Ureter (tissue), 1 donor: ENCODE measurements at places on chromosomes 4 and X. TPM values are rescaled to one million over a fixed set of nuclear protein-coding genes. Genes with fewer than 3 reads are reported as not detected.

The GYPE gene
- 1.8 TPM for total RNA-seq

The NEUROG2 gene
- not detected for total RNA-seq

- DNase-seq = no peak
These were observed 218.8 kb downstream of the STPG2 start for GRCh38 chr4:97924341-97924958.

DNA sequence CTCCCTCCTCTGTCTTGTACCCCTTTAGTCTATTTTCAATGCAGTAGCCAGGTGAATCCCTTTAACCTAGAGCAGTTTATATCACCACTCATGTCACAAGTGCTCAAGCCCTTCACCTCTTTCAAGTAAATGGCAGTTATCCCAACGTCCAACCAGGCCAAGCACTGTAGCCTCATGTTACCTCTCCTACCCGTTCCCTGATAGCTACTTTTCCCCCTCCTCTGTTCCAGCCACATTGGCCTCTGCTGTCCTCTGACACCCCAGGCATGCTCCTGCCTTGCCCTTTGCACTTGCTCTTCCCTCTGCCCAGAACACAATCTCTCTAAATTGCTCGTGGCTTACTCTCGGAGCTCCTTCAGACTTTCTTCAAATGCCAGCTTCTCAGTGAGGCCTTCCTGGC lies 15.2 kb downstream of the GUCY1B1 start:
- no peak for DNase-seq

DNA sequence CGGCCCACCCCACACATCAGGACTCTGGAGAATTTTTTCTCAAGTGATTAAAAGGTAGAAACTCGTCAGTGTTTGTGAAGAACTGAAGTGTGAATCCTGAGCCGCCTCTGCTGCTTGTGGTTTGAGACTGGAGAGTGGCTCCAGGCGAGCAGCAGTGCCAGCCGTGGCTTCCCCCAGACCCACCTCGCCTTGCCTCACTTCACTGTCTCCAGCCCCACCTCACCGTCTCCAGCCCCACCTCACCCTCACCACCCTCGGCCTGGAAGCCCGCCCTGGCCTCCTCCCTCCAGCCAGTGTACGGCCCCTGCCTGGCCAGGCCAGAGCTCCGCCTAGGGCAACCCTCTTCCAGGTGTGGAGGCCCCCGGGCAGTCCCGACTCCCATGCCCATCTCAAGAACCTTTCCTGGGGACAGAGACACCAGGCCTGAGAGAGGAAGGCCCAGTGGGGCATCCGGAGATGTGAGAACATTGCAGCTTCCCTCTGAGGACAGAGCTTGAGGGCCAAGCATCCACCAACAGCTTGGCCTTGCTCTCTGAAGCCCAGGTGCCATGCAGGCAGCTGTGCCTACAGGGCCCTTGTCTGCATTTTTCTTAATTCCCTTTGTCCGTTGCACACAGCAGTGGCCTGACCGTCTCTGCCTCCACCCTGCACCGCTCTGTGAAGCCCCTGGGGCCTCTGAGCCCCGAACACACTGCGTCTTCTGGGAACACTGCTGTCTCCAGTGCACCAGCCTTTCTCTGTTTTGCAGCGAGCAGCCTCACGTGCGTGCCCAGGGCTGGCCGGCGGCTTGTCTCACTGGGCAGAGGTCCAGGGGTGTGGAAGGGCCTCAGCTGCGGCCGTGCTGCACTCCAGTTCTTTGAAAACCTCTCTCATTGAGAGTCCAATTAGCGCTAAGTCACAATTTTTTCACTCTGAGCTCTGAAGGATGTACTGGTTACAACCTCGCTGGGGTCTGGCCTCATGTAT lies 13.8 kb downstream of the SH3BP2 start:
- no peak for DNase-seq

- no peak for DNase-seq
These were observed 65.8 kb upstream of the ETNPPL start for GRCh38 chr4:108828620-108829019.

DNA sequence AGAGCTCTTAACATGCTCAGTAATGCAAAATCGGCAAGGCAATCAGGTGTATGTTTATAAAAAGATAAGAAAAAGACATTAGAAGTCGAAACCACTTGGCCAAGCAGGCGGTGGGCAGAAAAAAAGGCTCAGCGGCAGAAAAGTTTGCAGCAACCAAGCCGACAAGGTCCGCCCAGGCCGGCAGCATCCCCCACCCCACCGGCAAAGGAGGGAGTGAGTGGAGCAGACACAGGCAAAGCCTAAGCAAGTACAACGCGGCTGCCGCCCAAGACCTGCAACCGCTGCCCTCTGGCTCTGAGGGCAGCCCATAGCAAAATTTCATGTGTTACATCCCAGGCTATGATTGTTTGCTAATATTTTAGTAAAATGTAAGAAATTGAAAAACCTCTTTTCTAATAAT lies 125.4 kb upstream of the ZCCHC13 start:
- DNase-seq = no peak

- no peak for DNase-seq
These were observed 96.4 kb upstream of the TTC29 start for GRCh38 chr4:147042046-147042445.

The ANXA3 gene
- 39.4 TPM for total RNA-seq

DNA sequence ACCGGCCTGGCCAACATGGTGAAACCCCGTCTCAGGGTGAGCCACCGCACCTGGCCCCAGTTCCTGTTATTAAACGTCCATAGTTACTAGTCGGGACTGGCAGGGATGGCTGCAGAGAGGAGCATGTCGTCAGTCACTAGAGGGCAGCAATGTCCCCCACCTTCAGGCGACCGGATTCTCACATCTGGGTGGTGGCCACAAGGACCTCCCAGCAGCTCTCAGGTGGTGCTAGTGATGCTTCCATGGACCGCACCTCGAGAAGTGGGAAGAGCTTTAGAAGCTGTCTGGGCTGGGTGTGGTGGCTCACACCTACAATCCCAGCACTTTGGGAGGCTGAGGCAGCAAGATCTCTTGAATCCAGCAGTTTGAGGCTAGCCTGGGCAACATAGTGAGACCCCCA lies 13.3 kb upstream of the IL3RA start:
- DNase-seq = no peak

GRCh38 chr4:26737385-26737784 lies 123.3 kb upstream of the STIM2 start:
- DNase-seq = no peak

DNA sequence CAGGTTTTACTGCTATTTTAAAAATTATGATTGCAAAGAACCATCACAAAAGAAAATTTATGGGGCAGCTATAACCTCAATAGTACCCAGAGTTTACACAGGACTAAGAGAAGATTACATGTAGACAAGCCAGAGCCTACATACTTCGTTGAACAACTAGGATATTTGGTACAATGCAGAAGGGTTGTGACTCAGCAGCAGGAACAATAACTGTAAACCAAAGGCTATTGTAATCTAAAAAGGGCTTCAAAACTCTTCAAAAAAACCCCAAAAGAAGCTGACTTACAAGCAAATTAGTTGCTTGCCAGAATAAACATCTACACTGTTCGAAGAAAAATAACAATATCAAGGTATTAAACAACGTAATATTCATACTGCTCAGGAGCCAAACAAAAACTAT lies 618.0 kb downstream of the STPG2 start:
- DNase-seq = no peak

DNA sequence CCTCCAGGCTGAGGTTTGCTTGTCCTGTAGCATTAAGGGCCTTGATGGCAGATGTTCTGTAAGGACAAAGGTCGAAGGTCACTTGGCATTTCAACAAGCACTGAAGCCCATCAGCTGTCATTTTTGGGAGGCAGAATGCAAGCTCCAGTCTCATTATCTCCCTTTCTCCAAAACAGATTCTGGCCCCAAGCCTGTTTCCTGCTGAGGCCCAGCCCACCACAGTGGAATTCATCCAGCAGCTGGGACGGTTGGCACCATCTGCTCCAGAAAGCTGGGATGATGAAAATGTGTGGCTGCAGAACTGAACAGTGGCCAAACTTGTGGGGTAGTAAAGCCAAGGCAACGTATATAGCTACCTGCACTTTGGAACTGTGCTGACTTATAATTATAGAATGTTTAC lies 17.7 kb upstream of the PPEF2 start:
- no peak for DNase-seq

GRCh38 chr4:48578132-48578968 lies 88.3 kb downstream of the ZAR1 start:
- peak; percentile 65 for DNase-seq

- DNase-seq = no peak
These were observed 61.9 kb upstream of the IGFBP7 start for GRCh38 chr4:57172065-57172464.

GRCh38 chr4:57550198-57550597 lies 440.0 kb upstream of the IGFBP7 start:
- no peak for DNase-seq

GRCh38 chr4:123250843-123251242 lies 145.8 kb upstream of the SPRY1 start:
- DNase-seq = no peak

DNA sequence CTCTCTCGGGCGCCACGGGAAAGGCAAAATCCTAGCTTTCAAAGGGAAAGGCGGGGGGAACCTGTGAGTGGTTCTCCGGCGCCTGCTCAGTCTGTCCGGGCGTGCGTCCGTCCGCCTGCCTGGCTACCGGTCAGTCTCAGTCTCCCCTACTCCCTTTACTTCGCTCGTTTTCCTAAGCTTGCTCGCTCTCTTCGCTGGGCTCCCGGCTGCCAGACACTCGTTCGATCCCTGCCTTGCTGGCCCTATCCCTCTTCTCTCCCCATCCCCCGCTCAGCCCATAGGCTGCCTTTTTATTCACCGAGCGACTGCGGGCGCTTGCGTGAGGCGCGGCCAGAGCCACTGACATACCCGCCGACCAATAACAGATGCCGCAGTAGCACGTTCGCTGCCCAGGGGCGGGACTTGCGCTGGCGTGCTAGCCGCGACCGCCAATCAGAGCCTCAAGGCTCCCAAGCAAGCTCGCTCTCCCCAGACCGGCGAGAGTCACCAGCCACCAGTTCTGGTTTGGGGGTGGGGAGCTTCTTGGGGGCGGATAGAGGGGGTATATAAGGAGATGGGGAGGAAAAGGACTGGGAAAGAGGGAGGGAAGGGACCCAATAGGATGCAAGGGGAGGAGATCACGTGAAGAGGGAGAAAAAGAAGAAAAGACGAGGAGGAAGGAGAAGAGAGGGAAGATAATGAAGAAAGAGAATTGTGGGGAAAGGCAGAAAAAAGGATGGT lies 30.0 kb downstream of the ARHGEF9 start:
- peak; percentile 92 for DNase-seq

The UGT8 gene
- total RNA-seq = 2.2 TPM

DNA sequence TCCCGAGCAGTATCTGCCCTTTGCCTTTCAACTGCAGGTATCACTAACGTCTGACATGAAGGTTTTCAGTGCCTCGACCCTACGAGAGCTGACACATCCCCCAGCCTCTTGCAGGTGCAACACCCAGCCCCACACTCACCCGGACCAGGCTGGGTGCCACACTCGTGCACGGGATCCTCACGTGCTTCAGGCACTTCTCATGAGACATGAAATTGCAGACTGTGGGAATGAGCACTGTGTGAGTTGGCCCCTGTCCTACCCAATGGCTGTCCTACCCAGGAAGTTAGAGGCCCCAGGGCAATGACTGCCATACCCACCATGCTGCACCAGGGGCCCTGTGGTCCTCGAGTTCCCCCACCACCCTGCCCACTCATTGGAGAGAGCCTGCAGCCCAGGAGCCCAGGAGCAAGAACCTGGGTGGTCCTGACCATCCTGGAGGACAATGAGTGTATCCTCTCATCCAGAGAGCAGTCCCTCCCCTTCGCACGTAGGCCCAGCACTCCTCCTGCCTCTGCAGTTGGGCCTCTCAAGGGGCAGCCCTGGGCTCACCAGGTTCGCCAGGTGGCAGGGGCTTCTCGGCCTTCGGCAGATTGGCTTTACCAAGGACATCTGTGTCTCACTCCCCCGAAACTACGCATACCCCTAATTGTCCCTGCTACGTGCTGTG lies 2.4 kb downstream of the DGKQ start:
- no peak for DNase-seq

DNA sequence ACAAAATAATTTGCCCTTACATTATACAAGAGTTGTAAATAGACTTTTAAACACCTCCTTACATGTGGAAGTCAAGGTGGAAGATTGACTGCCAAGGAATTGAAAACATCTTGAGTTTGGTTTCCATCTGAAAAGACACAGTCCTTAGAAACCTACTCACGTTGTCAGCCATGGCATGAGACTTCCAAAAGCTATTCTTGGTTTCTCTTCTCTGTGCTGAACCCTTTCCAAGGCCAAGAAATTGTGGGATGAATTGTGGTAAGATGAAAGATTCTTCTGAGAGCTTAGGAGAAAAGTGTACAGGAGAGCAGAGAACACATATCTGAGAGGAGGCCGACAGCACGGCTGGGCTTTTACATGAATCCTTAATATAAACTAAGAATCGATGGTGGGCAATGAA lies 370.0 kb downstream of the FBXW7 start:
- no peak for DNase-seq

DNA sequence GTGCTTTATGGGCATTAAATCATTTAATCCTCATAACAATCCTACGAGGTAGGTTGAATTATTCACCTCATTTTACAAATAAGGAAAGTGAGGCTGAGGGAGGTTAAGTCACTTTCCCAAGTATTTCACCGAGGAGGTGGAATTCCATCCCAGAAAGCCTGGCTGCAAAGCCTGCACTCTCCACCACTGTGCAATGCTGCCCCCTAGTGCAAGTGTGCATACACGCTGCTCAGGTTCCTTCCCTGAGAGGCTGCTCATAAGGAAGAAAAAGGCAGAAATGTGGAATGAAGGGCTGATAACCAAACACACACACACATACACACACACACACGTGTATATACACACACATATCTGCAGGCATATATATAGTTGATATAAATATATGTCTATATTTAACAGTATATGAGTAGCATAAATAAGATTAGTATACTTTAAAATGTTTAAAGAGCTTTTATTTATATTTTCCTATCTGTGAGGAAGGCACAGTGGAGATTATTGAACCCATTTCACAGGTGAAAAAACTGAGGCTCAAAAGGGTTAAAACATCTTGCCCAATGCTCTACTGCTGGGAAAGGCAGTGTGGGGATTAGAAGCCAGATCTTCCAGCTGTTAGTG lies 714.5 kb upstream of the TENM3 start:
- no peak for DNase-seq

DNA sequence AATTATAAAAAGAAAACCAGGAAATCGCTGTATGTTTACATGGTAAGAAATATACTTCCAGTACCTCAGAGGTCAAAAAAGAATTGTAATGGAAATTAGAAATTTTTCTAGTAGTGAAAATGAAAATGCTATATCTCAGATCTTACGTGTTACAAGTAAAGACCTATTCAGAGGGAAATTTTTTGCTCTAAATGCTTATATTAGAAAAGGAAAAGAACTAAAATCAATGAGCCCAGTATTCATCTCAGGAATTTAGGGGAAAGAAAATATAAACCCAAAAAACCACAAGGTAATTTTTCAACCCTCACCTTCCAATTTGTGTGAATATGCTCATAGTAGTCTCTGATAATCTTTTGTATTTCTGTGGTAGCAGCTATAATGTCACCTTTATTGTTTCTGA lies 145.6 kb downstream of the RAP1GDS1 start:
- DNase-seq = no peak

The NDP gene
- total RNA-seq = 0.78 TPM
